ENCODE measurements at places on chromosomes 6 and 20.

GRCh38 chr6:79600812-79601609 lies 30.1 kb upstream of the SH3BGRL2 start:
- no peak for DNase-seq

- peak; percentile 61 for DNase-seq
Observed at GRCh38 chr6:6723921-6724538, 135.5 kb downstream of the LY86 start.

DNA sequence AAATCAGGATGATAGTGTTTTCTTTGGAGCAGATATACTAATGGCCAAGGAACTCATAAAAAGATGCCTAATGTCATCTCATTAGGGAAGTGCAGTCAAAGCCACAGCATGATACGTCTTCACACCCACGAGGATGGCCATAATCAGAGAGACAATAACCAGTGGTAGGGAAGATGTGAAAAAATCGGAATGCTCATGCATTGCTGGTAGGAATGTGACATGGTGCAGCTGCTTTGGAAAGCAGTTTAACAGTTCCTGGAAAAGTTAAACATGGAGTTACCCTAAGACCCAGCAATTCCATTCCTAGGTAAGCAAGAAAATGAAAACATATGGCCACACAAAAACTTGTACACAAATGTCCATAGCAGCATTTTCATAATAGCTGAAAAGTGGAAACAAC lies 29.9 kb downstream of the BCAS1 start:
- no peak for DNase-seq

DNA sequence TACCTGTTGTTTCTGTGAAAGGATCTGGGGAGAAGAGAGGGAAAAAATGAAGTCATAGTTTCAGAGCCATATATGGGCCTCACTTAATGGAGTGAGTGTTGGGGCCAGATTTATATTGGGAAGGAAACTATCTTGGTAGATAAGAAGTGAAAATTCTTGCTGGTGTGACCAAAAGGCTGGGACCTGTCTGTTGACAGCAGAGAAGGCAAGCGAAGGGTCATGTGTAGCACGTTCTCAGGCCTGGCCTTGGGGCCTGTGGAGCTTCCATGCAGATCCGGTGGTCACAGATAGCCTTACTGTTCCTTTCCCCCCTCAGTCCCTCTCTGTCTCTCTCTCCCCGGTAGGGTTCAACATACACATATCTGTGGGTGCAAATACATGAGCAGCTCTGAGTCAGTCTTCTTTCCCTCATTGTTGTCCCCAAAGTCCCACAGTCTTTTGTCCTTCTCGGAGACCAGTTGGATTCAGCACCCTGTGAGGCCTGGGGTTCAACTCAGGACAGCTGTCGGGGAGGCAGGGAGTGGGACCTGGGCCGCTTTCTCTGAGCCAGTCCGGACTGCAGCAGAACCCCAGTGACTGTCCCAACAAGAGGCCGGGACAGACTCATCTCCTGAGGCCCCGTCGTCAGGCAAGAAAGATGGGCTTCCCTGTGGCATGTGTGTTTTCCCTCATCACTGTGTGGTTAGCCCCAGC lies 34.6 kb downstream of the PPP1R14C start:
- no peak for DNase-seq

GRCh38 chr6:181049-181654 lies 111.1 kb upstream of the DUSP22 start:
- DNase-seq, result no peak
